ENCODE measurements at places on chromosomes 5 and 9. TPM values are rescaled to one million over a fixed set of nuclear protein-coding genes. Genes with fewer than 3 reads are reported as not detected.

GRCh38 chr5:1681955-1682354 lies 117.7 kb downstream of the MRPL36 start:
- no peaks in the 10 kb centered on the region for H3K4me1 ChIP-seq
- no peaks in the 10 kb centered on the region for H3K36me3 ChIP-seq
- DNase-seq: no peak
- H3K27ac ChIP-seq: no peak overlapping the region
- no peak overlapping the region for H3K4me3 ChIP-seq

DNA sequence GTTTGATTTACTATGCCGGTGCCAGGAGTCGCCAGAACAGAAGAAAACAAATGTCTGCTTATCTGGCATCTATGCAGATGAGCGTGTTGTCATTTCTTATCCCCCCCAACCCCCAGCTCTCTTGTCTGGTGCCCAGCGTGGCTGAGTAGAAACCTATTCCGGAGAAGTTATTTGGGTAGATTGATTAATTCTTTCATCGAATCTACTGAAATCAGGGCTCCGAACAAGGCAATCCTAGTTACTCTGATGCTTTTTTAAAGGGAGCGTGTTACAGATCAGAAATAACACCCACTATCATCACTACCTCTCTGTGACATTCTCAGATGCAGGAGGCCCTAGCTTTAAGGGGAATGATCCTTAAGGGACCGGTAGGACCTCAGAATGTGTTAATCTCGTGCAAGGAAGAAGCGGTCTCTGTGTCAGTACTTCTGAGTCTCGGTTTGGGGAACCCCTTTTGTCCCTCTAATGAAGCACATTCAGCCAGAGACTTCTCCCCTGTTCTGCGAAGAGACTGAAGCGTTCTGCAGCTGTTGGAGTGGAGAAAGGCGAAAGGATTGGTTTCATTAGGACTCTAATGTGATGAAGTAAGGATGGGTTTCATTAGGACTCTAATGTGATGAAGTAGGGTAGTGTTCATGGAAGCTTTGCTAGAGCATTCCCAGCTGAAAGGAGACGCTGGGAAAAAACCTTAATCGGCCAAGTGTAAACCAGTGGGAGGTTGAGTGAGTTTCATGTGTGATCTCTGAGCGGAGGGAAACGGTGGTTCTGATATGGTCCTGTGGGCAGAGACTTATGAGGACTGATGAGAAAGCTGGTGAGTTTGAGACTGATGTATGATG lies 1.5 kb downstream of the PIP5K1B start:
- H3K27me3 ChIP-seq: no peaks in the 10 kb centered on the region
- DNase-seq: no peak
- no peak overlapping the region for H3K27ac ChIP-seq

DNA sequence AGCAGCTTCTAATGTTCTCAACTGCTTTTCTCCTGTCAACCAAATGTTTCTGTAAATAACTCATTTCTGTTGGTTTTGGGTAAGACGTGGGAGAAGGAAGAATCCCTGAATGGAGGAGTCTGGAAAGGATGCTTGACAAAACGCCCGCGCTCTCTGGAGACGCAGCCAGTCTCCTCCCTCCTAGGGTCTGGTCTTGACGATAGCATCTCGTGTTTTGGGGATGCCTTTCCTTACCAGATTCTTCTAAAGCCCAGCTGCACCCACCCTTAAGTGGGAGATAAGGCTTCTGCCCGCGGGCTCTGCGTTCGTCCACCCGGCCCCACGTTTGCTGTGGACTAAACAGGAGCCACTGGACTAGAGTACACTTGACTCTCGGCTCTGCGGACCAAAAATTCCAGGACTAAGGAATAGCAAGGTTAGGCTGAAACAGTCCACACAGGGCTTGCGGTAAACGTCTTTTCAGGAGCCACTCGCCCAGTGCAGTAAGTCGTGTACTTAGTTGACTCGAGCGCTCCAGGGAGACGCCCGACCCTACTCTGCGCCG lies 491 bp upstream of the CTSL start:
- H3K27ac ChIP-seq: peak overlapping the region; percentile 95
- H3K27me3 ChIP-seq: no peaks in the 10 kb centered on the region
- peak overlapping the region; percentile 94 for H3K4me3 ChIP-seq
- no peak for DNase-seq

Gene HTR4
- 0.51 TPM for total RNA-seq

Gene CA9
- total RNA-seq: not detected

DNA sequence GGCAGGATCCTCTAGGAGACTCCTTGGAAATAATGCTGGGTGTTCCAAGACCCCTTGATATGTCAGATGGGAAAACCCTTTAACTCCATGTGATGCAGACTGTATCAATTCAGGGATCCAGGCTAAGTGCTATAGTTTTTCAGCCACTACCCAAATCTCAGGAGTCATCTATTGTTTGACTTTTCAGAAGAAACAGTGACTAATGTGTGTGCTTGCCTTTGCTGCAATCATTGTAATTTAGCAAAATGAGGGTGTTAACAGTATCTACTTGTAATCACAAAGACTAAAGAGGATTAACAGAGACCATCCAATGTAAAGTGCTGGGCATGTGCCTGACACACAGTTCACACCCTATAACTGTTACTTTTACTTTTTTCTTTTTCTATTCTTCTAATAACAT lies 309.6 kb upstream of the RFX3 start:
- no peaks in the 10 kb centered on the region for H3K27me3 ChIP-seq
- no peaks in the 10 kb centered on the region for H3K4me1 ChIP-seq
- no peak overlapping the region for H3K4me3 ChIP-seq
- DNase-seq: no peak
- no peak overlapping the region for H3K27ac ChIP-seq
- H3K36me3 ChIP-seq: no peaks in the 10 kb centered on the region

DNA sequence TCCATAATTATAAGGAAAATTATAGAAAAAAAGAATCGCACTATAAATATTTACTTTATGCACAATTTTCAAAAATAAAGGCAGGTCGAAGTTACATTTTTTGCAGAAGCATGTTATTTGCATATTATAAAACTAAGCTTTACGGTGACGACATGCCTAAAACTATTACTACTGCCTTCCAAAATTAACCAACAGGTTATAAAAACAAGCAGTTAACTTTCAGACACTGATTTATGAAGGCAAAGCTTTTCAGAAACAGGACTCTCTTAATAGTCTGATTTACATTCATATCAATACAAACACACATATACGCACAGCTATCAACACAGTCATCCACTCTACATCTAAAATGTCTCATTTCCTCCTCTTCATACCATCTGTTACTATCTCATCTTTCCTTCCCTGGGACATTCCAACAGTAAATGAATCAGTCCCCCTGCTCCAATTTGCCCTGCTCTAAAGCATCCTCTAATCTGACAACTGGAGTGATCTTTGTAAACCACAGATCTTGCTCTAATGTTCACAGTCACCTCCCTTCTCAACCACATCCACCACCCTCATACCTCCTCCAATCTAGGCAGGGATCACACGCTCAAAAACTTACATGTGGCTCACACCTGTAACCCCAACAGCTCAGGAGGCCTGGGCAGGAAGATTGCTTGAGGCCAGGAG lies 21.6 kb downstream of the FBXW11 start:
- no peak overlapping the region for H3K27ac ChIP-seq
- DNase-seq: no peak
- peaks cover 4% of the 10 kb centered on the region for H3K4me1 ChIP-seq
- no peaks in the 10 kb centered on the region for H3K36me3 ChIP-seq
- no peak overlapping the region for H3K4me3 ChIP-seq
- no peaks in the 10 kb centered on the region for H3K27me3 ChIP-seq

GRCh38 chr5:79821-80220 lies 12.1 kb upstream of the PLEKHG4B start:
- no peaks in the 10 kb centered on the region for H3K36me3 ChIP-seq
- no peak overlapping the region for H3K4me3 ChIP-seq
- DNase-seq: no peak
- no peaks in the 10 kb centered on the region for H3K4me1 ChIP-seq

GRCh38 chr5:159377653-159378052 lies 47.4 kb upstream of the IL12B start:
- no peak for DNase-seq
- H3K27me3 ChIP-seq: no peaks in the 10 kb centered on the region
- H3K4me3 ChIP-seq: no peak overlapping the region
- H3K27ac ChIP-seq: no peak overlapping the region
- no peaks in the 10 kb centered on the region for H3K4me1 ChIP-seq

DNA sequence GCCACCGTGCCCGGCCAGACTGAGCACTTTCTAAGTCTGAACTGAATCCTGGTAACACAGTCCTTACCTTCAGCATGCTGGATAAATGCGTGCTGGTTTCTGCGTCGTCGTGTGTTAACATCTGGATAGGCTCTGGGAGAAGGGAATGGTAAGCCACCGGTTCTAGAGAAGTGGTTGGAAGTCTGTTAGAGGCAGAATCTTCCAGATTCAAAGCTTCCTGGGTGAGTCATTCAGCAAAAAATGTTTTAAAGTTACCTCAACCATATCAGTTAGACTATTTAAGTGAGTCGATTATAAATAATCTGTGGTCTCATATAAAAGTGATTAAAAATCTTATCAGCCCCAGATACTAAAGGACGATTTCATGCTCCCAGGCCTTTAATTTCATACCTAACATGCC lies 256.5 kb upstream of the NFIL3 start:
- H3K4me1 ChIP-seq: no peaks in the 10 kb centered on the region
- DNase-seq: no peak
- H3K27ac ChIP-seq: no peak overlapping the region
- no peaks in the 10 kb centered on the region for H3K36me3 ChIP-seq
- no peaks in the 10 kb centered on the region for H3K27me3 ChIP-seq

DNA sequence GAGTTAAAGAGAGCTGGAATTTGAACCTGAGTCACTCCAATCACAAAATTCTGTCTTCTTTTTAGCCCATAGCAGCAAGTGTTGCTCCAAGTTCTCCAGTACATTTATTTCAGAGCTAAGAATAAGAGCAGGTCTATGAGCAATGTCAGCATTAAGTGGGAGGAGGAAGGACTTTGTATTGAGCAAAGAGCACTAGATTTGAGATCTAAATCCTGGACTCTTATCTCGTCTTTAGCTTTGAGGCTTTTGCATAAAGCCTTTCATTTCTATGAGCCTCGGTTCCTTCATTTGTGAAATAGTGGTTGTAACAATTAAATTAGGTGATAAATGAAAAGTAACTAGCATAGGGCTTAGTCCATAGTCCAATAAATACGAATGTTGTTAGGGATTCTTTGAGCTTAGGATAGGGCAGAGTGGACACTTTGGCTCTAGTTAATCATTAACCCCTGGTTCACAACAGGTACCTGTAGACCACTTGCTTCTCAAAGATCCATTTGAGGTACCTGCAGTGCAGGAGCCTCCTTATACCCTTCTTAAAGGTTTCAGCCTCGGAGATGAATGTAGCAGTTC lies 464.1 kb upstream of the KLF4 start:
- no peak for DNase-seq
- H3K27ac ChIP-seq: no peak overlapping the region
- H3K27me3 ChIP-seq: no peaks in the 10 kb centered on the region
- no peak overlapping the region for H3K4me3 ChIP-seq
- no peaks in the 10 kb centered on the region for H3K36me3 ChIP-seq
- no peaks in the 10 kb centered on the region for H3K4me1 ChIP-seq

Gene KIF4B
- total RNA-seq: not detected

Gene PCDHA9
- total RNA-seq: 0.07 TPM
